ENCODE measurements at places on chromosomes 7 and 10.

DNA sequence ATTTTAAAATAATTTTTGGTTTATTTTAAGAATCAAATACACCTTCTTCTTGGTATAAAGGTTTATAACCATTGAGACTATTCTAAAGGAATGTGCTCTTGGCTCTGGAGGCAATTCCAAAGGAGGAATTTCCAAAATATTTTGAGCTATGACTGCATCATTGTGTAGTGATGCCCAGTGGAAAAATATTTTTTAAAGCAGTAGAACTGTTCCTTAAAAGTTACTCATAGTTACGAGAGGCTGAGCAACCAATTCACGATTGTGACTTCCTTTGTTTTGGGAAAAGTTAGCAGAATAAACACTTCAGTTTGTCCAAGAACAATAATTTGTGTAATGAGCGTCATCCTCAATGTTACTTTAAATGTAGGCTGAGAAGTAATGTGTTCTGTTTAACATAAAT is 233.6 kb downstream of the BAMBI start:
- no peak for DNase-seq

- no peak for DNase-seq
Observed at GRCh38 chr7:39054731-39055130, 77.0 kb downstream of the POU6F2 start.

- DNase-seq = no peak
Observed at GRCh38 chr7:48101968-48102367, 12.9 kb downstream of the UPP1 start.

DNA sequence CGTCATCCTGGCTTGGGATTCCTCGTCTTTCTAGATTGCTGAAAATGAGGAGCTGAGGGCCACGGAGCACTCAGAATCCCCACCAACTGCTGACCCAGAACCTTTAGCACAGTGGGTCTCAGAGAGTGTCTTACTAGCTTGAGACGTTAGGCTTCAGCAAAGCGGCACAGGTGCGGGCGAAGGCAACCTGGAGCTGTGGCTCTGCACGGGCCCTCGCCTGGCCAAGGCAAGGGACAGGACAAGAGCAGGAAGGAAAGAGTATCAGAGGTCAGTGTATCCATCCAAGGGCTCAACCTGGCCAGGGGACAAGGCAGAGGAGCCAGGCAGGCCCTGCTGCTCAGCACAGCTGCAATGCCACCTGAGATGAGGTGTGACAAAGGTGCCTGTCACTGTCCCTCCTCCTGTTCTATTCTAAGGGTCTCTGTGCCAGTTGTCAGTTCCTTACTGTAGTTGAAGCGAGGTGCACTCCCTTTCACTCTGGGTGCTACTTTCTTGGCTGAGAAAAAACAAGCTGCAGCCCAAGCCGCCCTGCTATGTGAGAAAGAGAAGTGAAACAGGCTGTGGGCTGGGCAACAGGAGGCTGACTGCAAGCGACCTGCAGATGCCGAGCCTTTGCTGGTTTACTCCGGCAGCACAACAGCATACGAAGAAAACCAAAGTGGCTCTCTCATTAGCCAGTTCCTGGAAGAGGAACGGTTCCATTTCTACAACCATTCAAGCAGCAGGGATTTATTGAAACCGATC is 33.3 kb upstream of the KDM7A start:
- DNase-seq = no peak

DNA sequence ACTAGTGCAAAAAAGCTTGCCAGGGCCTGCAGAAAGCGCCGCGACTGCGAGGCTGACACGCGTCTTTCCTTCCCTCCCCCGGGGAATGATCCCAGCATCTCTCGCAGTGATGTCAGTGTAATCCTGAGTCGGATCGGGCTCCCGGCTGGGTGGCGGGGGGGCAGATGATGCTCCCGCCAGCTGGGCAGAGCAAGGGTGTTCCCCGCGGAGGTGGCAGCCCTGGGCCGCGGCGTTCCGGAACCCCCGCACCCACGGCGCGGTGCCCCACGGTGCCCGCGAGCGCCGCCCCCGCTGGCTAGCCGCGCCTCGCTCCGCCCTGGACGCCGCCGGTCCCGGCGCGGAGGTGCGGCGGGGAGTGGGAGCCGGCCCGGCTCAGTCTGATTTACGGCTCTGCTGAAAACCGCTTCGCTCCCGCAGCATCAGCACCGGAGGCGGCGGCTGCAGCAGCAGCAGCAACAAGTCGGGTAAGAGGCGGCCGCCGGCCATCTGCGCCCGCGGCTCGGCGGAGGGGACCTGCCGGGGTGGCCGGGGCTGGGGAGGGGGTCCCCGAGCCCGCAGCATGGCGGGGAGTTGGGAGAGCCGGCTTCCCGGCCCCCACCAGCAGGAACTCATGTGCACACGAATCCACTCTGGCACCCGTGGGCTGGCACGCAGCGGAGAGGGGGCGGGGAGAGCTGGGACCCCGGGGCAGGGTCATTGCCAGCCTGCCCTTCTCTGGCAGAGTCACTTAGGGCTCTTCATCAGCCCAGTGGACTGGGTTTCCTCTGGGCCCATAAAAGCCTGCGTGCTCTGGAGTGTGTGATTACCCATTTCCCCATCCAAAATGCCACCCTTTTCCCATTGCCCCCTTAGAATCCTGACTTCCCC is at the start of gene ZNF365:
Gene ZNF365, plus strand, starts transcription at position 375 of the 867 bp plus-strand sequence. CDS start 1,825 bp downstream, outside the sequence.
- no peak for DNase-seq

DNA sequence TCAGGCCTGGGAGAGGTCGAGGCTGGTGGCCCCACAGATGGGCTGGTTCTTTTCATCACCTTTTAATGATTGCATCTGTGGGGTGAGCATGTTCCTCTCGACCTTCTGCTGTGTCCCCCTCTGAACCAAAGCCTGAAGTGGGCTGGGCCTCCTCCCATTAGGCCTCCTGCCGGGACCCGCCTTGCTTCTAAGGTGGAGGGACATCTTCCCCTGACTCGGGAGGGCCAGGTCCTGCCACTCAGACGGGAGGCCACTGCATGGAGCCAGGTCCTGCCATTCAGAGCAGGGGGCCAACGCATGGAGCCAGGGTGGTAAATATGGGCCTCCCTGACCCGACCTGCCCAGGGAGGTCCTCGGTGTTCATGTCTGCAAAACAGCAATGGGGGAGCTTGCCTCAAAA is 188.4 kb downstream of the EBF3 start:
- no peak for DNase-seq

DNA sequence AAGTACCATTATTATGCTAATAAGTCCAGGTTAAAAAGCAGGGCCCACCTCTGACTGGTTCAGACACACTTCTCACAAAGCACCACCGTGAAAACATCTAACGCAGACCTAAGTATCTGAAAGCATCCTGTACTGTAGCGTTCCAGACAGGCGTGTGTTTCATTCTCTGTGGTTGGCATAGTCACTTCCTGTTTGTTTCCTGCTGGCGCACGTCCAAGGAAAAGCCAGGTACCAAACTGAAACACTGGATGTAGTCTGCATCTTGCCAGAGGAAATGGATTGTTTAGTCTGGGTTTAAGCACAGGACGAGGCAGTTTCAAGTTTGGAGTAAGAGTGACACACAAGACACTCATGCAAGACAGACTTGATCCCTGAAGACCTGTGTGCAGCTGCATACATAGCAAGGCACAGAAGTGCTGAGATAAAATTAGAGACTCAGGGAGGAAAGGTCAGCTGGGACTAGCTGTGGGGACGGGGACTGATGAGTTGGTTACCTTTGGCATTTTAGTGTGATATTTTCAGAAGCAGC is 23.3 kb downstream of the BPGM start:
- DNase-seq = no peak

DNA sequence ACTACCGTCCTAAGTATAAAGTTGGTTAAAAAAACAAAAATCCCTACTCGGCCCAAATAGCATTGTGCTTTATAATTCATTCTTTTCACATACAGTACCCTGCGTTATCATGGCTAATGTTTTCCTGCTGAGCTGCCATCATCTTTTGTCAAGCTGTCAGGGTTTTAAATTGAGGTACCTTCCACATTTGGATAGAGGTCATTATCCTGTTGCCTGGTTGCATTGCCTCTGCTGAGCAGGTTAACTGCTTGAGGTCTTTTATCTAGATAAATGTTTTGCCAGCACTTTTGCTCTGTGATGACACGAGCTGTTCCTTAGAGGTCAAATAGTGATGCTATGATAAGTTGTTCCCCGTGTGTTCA is 94.4 kb upstream of the FZD1 start:
- no peak for DNase-seq

DNA sequence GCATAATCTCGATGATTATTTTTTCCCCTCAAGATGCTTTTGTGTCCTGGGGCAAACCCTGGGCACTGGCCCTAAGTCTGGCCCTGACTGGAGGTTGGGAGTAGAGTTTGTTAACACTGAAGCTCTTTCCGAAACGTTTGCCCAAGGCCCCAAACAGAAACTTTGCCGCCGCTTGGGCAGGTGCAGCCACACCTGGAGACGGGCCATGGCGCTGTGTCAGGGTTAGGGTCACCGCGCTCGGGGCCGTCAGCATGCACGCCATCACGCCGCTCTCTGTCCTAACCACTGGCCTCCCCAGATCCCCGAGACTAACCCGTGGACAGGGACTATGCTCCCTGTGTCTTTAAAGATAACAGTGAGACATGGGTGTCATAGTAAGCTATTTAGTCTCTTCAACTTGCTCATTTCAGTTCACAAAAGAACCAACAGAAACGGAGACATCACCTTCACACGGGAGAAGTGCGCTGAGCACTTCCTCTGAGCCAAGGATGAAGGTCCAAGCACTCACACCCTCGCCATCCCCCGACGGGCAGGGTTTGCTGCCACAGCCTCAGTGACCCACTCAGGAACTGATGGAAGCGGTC is 85.3 kb upstream of the DIP2C start:
- no peak for DNase-seq

DNA sequence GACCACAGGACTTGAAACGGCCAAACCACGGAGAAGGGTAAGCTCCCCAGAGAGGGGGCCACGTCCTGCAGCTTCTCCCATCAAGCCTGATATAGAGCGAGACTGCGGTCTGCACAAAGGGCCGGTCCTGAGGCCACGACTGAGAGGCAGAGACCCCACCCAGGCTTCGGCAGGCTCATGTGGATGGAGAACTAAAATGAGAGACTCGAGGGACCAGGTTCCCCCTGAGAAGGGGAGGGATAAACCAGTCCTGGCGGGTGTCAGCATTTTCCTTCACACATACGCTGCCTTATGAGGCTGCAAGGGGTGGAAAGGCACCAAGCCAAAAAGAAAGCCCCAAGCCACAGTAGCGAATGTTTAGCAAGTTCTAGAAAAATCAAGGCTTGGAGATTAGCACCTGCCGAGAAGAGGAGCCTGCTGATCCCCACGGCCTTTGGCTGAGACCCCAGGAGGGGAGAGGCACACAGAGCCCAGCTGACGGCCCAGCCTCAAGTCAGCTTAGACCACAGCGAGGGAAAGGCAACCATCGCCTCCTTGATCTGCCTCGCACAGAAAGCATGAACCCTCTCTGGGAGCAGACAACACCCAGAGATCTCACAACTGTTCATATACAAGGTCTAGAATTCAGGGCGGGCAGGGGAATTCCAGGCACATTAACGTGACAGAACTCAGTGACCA is 92.6 kb upstream of the RNF32 start:
- no peak for DNase-seq

- DNase-seq = peak; percentile 21
Observed at GRCh38 chr7:23247603-23248335, 1.2 kb downstream of the GPNMB start.

GRCh38 chr7:8413600-8413999 is 19.8 kb upstream of the NXPH1 start:
- no peak for DNase-seq

DNA sequence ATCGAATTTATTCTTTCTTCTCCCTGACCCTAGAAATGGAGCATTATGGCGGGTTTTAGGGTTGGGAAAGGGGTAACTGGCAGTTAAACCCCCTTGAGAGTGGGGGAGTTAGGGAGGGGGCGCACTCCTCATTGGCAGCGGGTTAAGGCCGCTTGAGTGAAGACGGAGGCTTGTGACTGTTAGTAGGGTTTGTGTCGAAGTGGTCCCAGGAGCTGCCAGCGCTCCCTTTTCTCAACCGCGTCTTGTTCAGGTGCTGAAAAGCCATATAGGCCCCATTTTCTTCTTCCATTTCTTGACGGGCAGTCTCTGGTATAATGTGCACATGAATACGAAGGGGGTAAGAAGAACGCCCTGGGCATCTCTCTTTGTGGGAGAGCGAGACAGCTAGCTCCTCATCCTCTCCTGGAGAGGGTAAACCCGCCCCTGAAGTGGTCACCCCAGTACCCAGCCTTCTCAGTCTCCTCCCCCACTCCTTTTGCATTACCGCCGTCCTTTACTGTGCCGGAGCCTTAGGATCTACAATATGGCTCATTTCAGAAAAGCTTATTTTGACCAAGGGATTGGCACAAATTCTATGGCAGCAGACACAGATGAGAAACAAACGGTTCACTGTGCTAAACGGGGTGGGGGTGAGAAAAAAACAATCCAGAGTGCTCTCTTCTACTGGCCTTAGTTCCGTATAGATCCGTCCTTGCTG is 836 bp downstream of the KMT2E start:
- DNase-seq = peak; percentile 71

DNA sequence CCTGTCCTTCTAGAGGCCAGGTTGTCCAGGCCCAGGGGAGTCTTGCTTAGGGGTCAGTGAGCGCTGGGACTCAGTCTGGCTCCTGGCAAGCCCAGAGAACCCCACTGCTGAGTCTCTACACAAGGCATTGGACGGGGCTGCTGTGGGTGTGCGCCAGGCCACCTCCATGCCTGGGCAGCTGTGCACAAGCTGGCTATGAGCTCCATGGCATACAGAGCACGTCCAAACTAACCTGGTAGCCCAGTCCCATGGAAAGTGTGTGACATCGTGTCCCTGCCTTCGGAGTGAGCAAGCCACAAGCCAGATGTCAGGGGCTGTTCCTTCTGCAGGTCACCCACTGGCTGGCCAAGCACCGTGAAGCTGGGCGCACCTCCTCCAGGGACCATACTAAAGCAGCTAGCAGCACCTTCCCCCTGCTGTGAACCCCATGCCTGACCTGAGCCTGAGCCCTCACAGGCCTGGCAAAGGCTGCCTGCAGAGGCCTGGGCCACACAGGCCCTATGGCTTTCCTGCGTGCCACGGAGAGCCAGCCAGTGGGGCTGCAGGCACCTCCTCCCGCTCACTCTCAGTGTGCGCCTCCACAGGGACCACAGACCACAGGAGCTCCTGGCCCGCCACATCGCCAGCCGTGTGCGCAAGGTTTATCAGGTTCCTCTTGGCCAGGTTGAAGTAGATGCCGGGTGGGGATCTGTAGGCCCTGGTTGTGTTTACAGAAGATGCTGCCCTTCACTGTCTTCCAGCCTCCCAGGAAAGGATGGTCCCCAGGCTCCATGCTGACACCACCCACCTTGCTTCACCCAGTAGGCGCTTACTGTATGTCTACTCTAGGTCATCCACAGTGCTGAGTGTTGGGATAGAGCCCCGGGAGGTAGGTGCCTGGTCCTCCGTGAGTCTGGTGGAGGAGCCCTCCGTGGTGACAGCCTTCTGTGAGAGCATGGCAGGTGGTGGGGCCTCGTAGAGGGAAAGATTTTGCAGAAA is 219.7 kb downstream of the EBF3 start:
- DNase-seq = no peak

GRCh38 chr10:123451618-123452245 is 214.4 kb upstream of the GPR26 start:
- no peak for DNase-seq

GRCh38 chr10:20233423-20233822 is 417.2 kb downstream of the PLXDC2 start:
- DNase-seq = no peak

- DNase-seq = no peak
Observed at GRCh38 chr7:17305387-17306171, 7.1 kb downstream of the AHR start.

Data from tibial nerve (tissue), 4 donors.